ENCODE measurements at places on chromosomes 12 and 14.

GRCh38 chr12:61854902-61855301, 405.3 kb upstream of the USP15 start:
- no peak for DNase-seq

- DNase-seq: no peak
Measured at GRCh38 chr12:131199221-131199620, 245.5 kb downstream of the ADGRD1 start.

GRCh38 chr14:61253064-61253738, 27.9 kb downstream of the TMEM30B start:
- DNase-seq: no peak

DNA sequence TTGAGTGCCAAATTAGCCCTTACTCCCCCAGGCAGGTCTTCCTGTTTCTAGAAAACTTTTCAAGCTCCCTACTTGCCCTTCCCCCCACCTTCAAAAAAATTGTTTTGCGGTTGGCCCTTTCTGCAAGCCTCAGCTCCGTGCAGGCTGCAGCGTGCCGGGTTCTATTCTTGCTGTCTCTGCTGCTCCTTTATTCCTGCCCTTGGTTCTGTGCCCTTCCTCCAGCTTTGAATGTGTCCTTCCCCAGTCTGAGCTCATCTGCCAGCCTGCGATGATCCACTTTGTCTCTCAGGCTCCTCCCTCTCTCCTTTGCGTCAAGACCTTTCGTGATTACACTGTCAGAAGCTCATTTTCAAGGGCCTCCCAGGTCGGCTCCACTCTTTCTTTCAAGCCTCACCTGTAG, 98.6 kb downstream of the IRF2BPL start:
- no peak for DNase-seq

- no peak for DNase-seq
Measured at GRCh38 chr12:47134005-47134404, 54.2 kb upstream of the AMIGO2 start.

DNA sequence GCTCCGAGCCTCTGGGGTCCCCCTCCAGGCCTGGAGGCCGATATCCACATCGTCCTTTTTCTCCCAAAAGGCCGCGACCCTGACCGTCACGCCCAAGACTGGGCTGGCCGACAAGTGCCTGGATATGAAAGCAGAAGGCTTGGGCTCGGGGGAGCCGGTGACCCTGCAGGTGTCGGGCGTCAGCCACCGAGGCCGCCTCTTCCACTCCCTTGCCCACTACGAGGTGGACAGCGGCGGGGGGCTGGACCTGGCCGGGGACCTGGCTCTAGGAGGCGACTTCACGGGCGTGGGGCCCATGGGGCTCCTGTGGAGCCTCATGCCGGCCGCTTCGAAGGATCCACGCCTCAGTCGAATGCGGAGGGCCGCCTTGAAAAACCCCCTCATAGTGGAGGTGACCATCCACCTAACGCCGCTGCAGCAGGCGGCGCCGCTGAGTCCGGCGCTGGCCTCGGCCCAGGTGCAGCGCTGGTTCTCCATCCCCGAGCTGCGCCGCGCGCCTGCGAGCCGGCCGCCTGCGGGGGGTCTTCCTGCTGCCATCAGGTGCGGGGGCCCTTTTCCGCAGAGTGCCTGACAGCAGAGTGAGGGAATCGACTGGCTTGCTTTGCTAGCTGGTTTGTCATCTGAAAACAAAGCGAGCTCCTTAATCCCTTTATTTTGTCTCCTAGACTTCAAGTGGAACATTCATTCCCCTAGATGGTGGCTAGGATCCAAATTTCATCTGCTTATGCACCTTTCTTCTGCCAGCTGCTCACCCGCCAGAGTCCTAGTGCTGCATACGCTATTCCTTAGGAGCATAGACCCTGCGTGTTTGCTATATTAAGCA, 10.6 kb upstream of the DNAL1 start:
- DNase-seq: peak; percentile 11

DNA sequence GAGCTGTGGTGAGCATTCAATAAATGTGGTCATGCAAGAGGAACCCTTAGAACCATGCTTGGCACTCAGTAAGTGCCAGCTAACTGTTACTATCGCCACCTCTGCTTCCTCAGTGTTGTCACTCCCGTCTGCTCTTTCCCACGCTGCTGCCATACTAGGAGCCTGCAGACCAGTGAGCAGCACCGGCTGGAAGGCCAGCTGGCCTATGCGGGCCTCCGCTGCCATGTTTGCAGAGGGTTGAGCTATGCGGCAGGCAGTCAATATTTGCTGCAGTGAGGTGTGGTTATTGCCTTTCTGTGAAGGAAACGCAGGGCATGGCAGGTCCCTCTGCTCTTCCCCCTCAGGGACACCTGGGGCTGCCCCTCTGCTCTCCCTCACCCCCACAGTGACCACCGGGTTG, 13.0 kb downstream of the KMT5A start:
- peak; percentile 49 for DNase-seq

GRCh38 chr12:67632005-67632404, 16.5 kb upstream of the DYRK2 start:
- DNase-seq: no peak

GRCh38 chr14:70934084-70934483, 26.8 kb downstream of the PCNX1 start:
- DNase-seq: no peak

DNA sequence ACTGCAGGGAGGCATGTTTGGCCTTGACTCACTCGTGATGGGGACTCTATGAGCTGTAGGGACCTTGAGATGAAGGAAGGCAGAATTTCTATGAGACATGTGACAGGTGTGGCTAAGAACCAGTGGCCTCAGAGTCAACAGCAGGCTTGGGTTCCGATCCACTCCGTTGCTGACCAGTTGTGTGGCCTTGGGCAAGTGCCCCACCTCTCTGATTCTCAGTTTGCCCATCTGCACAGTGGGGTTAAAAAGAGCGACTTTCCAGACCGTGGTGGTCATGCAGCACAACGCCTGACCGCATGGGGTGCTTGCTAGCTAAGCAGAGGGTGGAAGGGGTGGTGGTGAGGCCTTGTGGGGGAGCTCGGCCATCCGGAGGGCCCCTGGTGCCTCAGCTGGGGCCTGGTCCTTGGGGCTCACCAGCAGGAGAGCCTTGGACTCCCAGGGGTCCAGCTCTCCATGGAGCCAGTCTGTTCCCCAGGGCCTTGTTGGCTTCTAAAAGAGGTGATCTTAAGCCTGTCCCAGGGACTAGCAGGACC, 18.5 kb downstream of the PAPLN start:
- no peak for DNase-seq

DNA sequence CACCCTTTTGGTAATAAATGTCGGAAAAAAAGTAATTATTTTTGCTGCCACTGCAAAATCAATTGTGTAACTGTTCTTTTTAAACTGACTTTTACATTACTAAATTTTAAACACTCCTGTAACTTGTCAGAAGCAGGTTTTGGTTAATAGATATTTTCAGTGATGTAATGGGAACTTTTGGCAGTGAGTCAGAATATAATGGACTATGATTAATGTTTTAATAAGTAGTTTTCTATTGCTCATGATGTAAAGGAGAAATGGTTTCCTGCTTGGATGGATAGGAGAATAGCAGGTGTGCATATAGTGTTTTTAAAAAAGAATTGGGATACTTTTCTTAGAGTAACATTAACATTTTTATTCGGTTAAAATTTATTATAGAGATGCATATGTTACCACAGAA, 58.8 kb downstream of the TRMT5 start:
- no peak for DNase-seq

- DNase-seq: no peak
Measured at GRCh38 chr12:68883151-68883550, 49.8 kb downstream of the CPM start.

DNA sequence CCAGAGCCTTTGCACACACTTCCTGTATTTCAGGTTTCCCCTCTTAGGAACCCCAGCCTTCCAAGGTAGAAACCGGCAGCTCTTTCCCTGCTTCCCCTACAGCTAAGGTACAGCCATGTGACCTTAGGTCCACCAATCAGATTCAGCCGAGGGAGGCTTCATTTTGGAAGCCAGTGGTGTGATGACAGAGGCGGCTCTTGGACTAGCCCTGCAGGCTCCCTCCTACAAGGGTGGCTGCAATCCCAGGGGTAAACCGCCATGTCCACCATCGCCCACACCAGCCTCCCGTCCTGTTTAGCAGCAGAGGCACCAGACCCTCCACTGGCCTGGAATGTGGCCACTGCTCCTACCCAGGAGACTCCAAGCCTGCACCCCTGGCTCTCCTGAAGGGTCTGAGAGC, 65.6 kb downstream of the SERPINA3 start:
- no peak for DNase-seq

DNA sequence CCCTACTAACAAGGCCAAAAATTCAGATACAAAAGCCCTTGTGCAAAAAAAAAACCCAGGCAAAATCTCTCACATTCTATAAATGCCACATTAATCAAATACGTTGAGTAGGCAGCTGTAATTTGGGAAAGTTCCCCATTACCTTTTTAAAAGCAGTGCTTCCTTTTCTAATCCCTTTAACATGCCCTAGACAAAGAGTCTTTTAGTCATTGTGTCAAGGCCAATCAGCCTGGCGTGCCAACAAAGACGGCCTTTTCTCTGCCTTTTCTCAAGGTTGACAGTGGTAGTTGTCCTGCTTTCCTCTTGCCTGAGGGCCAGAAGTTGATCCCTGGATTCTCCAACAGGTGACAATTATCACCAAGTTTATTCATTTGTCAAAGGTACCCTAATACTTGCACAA, 62.5 kb upstream of the METAP2 start:
- DNase-seq: no peak

GRCh38 chr12:32574585-32574984, 104.5 kb upstream of the DNM1L start:
- DNase-seq: no peak

GRCh38 chr12:12669020-12669419, 27.0 kb downstream of the GPR19 start:
- DNase-seq: no peak

DNA sequence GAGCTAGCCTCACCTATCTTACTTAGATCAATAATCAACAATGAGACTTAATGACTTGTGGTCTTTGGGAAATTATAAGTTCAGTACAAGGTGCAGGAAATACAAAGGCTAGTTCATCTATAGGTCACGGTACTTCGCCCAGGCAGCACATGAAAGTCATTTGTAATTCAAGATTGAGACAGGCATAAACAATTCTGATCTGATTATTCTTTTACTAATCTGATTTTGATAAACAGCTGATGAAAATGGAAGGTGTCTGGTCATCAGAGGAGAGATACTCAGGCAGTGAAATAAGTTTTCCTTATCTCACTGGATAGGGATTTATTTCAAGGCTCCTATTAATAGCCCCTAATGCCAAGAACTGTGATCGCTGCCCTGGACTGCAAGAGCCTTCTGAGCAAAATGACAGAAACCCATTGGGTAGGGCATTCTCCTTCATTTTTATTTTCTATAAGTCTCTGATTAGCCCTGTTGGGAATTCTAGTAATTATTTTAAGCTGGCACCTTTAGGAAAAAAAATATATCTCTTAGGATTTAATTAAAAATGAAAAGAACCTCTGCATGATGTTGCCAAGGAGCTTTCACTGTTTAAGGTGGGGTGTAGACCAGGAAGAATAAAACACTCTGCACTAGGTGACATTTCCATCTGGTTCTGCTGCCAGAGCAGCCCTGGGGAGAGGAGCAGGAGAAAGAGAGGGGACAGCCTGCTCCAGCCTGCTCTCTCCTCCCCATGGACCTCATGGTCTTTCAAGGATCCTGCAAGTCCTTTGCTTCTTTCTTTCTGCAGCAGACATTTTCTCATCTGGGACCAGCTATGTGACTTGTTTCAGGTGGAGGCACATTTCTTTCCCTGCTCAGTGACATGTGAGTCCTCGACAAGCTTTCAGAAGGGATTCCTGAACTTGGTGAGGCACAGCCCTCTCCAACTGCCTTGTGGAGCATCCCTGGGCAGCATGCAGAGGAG, 44.8 kb downstream of the SSPN start:
- no peak for DNase-seq

DNA sequence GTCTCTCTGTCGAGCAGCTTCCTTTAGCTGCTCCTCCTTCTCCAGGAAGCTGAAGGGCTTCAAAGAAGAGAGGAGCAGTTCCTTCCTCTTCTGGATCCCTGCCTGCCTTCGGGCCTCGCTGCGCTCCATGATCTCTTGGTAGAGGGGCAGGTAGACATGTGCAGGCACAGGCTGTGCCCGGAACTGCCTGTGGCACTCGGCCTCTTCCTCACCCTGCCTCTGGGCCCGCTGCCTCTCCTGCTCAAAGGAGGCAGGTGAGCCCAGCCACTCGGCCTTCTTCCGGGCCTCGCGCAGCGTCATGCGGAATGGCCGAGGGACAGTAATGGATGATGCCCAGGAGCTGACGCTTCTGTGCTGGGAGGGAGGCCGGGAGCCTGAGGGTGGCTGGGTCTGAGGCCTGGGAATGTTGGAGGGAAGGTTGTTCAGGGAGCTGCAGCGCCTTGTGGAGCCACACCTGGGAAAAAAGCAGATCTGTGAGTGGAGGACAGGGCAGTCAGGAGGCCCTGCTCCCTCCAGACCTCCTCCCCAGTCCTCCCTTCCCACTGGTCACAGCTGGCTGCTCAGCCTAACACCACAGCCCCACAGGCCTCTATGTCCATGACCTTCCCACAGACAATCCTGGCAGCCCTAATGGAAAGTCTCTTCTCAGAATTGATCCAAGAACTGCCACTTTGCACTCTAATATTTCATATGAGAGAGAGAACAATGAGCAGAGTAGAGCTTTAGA, 5.3 kb downstream of the FAM161B start:
- DNase-seq: peak; percentile 5

- DNase-seq: no peak
Measured at GRCh38 chr12:98058838-98059237, 456.6 kb upstream of the TMPO start.

GRCh38 chr12:59322473-59322872, 273.4 kb upstream of the SLC16A7 start:
- no peak for DNase-seq

DNA sequence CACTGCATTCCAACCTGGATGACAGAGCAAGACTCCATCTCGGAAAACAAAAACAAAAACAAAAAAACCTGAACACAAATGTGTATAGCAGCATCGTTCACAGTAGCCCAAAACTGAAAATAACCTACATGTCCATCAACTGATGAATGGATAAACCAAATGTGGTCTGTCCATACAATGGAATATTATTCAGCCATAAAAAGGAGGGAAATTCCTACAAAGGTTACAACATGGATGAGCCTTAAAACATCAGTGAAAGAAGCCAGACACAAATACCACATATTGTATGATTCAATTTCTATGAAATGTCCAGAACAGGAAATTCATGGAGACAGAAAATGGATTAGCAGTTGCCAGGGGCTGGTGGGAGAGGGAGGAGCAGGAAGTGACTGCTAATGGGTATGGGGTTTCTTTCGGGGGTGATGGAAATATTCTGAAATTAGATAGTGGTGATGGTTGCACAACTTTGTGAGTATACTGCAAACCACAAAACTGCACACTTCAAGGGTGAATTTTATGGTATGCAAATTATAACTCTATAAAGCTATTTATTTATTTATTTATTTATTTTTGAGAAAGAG, 4.0 kb downstream of the MYL2 start:
- no peak for DNase-seq

Measured in prostate gland (tissue), 2 donors.